ENCODE measurements at places on chromosomes 2 and 18. TPM values are rescaled to one million over a fixed set of nuclear protein-coding genes. Genes with fewer than 3 reads are reported as not detected.

DNA sequence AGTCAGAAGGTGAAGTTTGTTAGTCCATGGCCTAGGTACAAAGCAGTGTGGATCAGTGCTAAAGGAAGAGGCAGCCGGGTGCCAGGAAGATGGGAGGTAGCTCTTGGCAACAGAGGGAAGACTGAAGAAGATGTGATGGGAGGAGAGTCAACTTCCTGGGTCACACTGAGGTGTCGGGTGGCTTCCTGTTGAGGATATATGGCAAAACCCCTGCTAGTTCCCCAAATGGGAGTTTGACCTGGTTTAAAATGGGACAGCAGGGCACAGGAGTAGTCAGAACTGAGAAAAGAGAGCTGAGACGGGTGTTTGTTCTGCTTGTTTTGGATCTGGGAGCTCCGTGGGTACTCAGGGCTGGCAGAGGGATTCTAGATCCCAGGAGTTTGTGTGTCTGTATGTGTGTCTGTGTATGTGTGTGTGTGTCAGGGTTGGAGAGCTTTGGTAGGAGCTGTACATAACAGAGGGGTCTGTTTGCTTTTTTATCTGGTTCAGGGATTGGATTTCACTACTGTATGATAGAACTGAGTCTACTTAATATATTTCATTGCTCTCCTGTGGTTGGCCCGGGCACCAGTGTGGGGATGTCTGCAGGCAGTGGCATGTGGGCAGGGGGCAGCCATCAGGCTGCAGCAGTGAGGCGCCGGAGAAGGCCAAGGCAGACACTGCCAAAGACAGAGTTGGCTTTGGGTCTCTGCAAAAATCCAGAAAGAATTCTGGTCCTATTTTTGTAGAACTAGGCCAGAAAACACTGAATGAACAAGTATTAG lies 17.1 kb downstream of the MXD1 start:
- H3K27ac ChIP-seq = peak overlapping the region; percentile 82
- H3K36me3 ChIP-seq = peaks cover 51% of the 10 kb centered on the region

DNA sequence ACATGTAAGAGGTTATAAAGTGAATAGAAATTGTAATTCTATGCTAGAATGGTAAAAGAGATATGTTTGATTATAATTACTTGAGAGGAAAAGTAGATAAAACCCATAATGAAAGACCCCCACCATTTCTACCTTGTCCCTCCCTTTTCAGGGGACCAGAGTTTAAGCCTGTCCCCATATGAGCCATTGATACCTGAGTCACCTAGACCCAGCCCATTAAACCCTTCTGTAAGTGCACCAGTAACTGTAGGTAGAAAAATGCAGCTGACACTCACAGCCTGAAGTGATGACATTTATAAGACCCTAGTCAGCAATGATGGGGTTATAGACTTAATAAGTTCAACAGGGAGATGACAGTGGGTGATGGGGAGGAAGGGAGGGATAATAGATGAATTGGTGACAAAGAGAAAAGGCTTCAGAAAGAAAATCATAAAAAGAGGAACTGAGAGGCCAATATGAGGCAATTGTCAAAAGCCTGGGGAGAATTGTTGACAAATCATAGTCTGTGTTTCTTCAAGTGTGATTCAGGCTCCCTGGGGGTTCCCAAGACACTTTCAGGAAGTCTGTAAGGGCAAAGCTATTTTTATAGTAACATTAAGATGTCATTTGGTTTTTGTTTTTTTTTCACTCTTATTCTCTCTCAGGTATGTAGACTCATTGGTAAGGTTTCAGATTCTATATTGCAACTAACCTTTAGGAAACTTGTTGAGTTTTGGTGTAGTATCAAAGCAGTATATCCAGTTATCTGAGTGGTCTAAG lies 544.2 kb downstream of the SATB2 start:
- no peak overlapping the region for H3K27ac ChIP-seq
- H3K4me1 ChIP-seq = no peaks in the 10 kb centered on the region
- H3K4me3 ChIP-seq = no peak overlapping the region
- no peak for DNase-seq
- H3K27me3 ChIP-seq = no peaks in the 10 kb centered on the region

DNA sequence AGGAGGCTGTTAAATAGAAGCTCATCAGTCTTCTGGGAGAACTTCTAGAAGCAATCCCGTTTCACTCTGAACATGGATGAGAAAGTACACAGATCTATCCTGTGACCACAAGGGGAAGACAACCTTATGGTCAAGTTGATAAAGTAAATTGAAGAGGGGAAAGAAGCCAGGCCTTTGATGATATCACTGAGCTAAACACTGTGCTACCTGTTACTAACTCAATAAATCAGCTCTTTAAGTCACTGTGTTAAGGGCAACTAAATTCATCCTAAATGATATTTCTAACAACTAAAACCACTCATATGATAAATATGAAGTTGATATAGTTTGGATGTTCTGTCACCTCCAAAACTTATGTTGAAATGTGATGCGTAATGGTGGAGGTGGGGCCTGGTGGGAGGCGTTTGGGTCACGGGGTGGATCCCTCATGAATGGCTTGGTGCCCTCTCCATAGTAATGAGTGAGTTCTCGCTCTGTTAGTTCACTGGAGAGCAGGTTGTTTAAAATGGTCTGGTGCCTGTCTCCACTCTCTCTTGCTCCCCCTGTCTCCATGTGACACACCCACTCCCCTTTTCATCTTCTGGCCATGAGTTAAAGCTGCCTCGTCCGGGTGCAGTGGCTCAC lies 23.6 kb downstream of the OLA1 start:
- H3K36me3 ChIP-seq = peaks cover 40% of the 10 kb centered on the region
- H3K27me3 ChIP-seq = no peaks in the 10 kb centered on the region
- no peak overlapping the region for H3K4me3 ChIP-seq
- peaks cover 3% of the 10 kb centered on the region for H3K4me1 ChIP-seq
- peak overlapping the region; percentile 26 for H3K27ac ChIP-seq

DNA sequence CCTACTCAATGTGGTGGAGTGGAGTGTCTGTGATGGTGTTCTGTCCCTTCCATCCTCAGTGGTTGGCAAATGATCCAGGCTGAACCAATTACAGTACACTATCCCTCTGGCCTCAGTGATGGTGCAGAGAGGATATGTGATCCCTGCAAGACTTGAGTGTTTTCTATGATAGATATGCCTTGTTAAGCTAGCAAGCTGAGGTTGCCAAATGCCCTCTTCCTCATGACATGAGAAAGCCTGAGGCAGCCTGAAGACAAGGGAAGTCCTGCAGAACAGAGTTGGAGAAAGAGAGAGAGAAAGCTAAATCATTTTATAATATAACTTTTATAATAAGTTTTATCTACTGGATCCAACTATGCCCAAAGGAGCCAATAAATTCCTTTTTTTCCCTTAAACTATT lies 41.6 kb upstream of the GORASP2 start:
- DNase-seq = no peak
- peaks cover 36% of the 10 kb centered on the region for H3K27me3 ChIP-seq
- no peak overlapping the region for H3K27ac ChIP-seq
- H3K4me3 ChIP-seq = no peak overlapping the region
- H3K4me1 ChIP-seq = no peaks in the 10 kb centered on the region

ALLC gene
- not detected for total RNA-seq

SERPINB3 gene
- total RNA-seq = not detected

GRCh38 chr2:84085562-84085961 lies 373.5 kb downstream of the SUCLG1 start:
- H3K36me3 ChIP-seq = no peaks in the 10 kb centered on the region
- peaks cover 8% of the 10 kb centered on the region for H3K27me3 ChIP-seq
- H3K4me1 ChIP-seq = no peaks in the 10 kb centered on the region
- no peak overlapping the region for H3K27ac ChIP-seq
